ENCODE measurements at places on chromosomes 1 and 21.

GRCh38 chr1:92784021-92784638, 778 bp downstream of the EVI5 start:
- no peak for DNase-seq

DNA sequence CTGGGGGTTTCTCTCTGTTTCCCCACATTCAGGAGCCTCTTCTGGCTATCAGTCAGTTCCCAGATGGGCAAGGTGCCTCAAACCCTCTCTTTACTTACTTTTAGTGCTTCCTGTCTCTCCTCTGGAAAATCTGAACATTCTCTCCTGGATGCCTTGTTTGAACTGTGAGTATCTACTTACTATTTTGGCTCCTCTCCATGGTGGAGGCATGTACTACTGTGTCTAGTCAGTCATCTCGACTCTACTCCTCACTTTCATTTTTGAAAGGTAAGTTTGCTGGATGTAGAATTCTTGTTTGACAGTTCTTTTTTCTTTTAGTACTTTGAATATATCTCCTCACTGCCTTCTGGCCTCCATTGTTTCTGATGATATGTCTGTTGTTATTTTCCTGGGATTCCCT, 70.9 kb upstream of the FAM78B start:
- no peak for DNase-seq

DNA sequence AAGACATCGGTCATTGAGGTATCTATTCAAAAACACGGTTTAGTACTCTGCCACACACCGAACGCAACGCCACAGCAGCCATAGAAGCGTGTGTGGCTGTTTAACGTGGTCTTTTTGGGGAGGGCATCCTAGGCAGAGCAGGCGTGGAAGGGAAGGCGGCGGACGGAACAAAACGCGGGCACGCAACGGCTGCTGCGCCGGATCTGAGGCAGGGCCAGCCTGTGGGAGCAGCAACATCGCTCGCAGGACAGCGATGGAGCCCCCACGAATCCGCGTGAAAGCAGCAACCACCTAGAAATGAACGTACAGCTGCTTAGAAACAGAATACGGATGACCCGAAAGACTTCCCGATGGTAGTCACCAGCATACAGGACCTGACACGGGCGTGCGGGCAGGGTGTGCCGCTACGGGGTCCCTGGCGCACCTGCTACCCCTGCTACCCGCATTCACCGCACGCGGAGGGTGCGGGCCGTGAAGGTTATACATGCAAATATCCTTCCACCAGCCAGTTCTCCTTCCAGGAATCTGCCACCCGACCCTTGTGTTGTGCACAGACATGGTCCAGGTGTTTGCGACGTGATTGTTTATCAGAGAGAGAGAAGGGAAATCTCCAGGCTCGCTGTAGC, 114.4 kb upstream of the COL6A1 start:
- no peak for DNase-seq

GRCh38 chr1:178864326-178864725, 6.6 kb downstream of the ANGPTL1 start:
- DNase-seq: no peak

DNA sequence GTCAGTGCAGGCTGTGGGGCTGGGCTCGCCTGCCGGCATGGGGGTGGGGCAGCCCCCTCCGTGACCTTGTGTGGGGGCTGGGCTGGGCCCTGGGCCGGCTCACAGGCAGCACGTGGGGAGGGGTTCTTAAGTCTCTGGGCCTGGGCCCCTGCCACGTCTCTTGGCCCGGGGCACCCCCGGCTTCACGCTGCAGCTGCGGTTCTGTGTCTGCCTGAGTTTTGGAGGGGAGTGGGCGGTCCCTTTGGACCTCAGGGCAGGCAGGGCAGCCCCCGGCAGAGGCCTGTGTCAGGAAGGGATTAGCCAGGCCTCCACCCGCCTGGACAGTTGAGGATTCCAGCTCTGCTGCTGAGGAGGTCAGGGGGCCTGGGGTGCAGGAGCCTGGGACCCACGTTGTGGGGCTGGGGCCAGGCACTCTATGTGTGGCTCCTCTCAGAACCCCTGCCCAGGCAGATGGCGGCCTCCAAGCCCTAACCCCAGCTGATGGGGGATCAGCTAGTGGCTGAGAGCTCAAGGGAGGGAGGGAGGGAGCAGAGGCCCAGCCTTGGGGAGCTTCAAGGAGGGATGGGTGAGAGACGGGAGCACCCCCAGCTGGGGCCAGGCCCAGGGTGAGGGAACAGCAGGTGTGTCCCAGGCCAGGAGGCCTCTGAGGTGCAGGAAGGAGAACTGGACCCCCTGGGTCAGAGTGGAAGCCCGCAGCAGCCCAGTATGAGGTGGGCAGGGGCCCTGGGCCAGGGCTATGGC, 1.8 kb upstream of the PLCH2 start:
- DNase-seq: no peak

DNA sequence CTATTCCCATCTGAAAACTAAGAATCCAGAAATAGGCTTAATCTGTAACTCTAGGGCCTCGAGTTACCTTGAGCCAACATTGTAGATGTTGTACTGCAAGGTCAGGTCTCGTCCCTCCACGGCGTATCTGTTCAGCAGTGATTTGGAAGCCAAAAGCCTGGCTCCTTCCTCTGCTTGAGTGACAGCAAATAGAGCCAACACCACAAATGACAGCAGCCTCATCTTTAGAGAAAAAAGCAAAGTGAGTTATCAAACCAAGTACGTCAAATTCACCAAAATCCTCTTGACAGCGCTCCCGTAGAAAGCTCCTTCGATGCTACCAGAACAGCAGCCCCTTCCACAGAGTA, 832 bp downstream of the SSR2 start:
- no peak for DNase-seq

DNA sequence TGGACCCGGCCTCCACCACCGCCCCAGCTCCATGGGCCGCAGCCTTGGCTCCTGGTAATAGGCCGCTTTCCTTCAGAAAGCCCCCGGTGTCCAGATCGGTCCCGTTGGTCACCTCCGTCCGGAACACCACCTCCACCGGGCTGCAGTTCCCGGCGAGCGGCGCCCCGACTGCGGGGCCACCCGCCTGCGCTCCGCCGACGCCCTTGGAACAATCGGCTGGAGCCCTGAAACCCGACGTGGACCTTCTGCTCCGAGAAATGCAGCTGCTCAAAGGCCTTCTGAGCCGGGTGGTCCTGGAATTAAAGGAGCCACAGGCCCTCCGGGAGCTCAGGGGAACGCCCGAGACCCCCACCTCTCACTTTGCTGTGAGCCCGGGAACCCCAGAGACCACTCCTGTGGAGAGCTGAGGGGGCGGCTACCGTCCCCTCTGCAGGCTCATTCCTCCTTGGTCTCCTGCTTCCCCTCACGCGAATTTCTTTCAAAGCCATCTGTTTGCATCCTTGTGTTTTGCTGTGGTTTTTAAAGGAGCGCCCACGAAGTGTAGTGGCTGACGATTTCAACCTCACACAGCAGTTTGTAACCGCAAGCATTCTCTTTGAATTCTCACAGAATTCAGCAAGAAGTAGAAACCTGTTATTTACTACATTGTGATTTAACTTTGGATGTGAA, 6.0 kb downstream of the FCRLB start:
- no peak for DNase-seq
